CD8-positive, alpha-beta T cell (primary cell): ENCODE measurements at places on chromosomes 1 and 21. TPM values are rescaled to one million over a fixed set of nuclear protein-coding genes. Genes with fewer than 3 reads are reported as not detected.

DNA sequence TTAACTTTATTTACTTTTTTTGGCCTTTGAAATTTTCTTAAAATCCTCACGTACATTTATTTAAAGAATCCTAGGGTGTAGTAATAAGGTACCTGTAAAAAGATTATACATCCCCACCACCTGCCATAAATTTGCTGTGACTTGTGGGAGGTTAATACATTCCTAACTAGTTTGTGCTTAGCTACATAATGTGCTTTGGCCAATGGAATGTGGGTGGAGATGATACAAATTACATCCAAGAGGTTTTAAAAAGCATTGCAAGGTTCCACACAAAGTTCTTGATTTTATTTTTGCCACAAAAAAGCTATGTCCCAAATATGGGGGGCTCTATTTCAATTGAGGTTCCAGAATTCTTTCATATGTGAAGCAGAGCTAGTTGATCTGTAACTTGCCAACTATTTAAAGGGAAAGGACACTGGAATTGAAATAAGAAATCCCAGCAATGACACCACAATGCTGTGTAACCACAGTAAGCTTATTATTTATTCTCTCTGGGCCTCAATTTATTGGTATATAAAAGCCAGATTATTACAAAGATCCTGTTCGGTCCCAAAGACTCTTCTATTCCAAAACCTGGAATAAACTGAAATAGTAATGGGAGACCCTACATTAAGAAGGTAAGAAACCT, 15.7 kb downstream of the ASPM start:
- no peak for DNase-seq

DNA sequence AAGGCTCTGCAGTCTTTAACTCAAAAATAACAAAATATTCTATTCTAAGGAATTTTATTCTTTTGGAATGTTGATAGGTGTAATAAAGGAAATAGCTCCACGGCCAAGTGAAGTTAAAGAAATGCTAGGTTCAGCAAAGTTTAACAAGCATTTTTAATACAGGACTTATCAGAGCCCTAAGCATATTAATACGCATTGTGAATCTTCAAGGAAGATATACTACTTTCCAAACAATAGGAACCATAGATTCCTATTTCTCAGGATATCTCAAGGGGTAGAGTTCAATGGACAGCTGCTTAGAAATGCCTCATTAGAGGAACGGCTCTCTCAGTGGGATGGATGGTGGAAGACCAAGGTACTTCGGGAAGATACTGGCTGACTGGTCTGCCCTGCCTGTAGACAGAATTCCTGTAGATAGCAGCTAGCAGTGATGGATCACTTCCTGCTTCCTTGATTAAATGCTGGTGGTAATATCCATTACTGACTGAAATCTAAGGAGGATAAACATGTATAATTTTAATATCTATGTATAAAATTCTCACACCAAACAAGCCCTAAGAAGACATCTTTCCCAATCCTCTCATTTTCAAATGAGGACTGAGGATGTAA, 8.1 kb upstream of the LRRC8C start:
- DNase-seq: no peak

DNA sequence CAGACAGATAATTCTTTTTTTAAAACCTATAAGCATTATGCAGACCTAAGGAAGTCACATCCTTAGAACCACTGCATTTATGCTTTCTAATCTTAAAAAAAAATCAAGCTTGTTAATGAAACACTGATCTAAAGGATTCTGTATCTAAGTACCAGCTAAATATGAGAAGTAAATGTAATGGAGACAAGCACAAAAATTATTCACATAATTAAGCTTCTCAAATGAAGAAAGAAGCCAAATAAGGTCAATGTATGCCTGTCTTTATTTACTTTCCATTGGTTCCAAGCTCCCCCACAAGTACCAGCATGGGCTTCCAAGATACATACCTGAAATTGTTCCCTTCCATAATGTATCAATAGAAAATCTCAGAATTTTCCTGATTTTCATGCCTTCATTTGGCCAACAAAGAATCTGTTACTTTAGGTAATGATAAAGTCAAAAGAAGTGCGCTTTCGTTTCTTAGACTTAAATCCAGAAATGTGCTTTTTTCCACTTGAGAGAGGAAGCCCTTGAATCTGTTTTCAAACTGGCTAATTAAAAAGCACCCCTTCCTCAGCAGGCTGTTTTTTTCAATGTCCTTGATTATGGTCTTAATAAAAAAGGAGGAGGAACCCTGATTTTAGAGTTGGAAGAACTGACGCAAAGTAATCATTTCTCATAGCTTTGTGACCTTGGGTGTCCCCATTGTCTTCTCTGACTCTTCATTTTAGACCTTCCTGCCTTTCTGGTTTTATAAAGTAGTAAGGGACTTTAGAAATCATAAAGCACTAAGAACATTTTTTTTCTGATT, 3.8 kb downstream of the RGS2 start:
- no peak for DNase-seq

- DNase-seq: no peak
Observed at GRCh38 chr1:240478536-240478935, 133.4 kb downstream of the GREM2 start.

DNA sequence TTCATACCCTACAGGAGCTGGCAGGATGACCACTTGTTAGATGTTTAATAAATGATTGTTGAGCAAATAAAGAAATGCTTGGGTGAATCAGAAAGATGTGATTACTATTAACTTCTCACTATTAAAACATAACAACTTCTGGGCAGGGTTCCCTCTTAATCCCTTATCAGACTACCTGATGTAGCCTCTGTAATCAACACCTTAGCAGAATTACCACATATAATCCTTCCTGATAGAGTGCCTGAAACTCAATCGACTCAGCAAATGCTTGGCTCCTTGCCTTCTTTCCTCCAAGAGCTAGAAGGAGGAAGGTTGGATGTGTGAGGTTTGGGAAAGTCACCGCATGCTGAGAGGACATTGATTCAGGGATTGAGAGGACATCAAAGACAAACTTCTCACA, 34.8 kb upstream of the DSCAM start:
- no peak for DNase-seq

GRCh38 chr1:78743626-78744025, 94.0 kb downstream of the IFI44 start:
- no peak for DNase-seq

GRCh38 chr1:19429611-19430010, 55.7 kb downstream of the CAPZB start:
- DNase-seq: no peak

- DNase-seq: peak; percentile 97
Observed at GRCh38 chr1:1615256-1616044, at the start of gene MIB2. Gene MIB2 (plus strand): TSS chr1:1615500. CDS start chr1:1623453, 7,953 bp downstream.

DNA sequence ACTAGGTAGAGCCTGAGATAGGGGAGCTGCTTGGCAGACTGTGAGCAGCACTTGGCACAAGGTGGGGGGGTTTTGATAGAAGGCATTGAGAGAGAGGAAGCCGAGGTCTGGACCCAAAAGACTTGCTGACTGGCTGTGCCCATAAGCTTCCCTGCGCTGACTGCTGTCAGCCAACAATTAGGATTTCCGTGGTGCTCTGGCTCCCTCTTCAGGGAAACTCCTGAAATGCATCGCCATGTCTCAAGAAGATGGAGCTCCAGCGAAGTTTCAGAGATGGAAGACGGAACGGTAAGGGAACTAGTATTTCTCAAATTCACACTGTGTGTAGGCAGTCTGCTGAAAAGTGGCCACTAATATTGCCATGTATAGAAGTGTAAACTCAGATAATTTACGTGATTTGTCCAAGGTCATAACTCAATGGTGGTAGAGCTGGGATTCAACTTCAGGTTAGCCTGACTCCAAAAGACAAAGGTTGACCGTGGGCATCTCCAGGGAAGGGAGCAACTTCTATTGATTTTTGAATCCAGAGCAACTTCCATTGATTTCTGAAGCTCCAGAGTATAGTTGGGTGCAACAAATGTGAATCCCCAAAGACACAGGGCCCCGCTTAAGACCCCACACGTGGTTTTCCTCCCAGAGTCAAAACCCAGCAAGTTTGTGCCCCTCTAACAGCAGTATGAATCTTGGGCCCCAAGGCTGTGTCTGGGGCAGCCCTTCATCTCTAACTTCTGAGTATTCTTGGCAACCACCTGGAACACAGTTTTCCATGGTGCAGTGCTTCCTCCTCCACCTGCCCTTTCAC, 44.5 kb upstream of the CRNN start:
- peak; percentile 88 for DNase-seq

- no peak for DNase-seq
Observed at GRCh38 chr1:41794031-41794430, 124.7 kb downstream of the HIVEP3 start.

DNA sequence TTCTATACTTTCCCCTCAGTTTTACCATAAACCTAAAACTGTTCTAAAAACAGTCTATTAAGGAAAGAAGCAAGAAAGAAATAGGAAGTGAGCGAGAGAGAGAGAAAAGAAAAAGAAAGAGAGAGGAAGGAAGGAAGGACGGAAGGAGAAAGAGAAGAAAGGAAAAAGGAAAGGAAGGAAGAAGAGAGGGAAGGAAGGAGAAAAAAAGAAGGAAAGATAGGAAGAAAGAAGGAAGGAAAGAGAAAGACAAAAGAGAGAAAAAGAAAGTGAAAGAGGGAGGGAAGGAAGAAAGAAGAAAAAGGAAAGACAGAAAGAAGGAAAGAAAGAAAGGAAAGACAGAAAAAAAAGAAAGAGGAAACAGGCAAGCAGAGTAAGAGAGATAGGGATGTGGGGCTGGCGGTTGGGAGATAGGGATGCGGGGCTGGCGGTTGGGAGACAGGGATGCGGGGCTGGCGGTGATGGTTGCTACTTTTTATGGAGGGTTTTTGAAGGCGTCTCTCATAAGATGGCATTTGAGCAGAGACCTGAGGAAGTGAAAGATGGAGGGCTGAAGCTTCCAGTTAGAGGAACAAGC, 70.4 kb upstream of the IRF2BP2 start:
- no peak for DNase-seq

DNA sequence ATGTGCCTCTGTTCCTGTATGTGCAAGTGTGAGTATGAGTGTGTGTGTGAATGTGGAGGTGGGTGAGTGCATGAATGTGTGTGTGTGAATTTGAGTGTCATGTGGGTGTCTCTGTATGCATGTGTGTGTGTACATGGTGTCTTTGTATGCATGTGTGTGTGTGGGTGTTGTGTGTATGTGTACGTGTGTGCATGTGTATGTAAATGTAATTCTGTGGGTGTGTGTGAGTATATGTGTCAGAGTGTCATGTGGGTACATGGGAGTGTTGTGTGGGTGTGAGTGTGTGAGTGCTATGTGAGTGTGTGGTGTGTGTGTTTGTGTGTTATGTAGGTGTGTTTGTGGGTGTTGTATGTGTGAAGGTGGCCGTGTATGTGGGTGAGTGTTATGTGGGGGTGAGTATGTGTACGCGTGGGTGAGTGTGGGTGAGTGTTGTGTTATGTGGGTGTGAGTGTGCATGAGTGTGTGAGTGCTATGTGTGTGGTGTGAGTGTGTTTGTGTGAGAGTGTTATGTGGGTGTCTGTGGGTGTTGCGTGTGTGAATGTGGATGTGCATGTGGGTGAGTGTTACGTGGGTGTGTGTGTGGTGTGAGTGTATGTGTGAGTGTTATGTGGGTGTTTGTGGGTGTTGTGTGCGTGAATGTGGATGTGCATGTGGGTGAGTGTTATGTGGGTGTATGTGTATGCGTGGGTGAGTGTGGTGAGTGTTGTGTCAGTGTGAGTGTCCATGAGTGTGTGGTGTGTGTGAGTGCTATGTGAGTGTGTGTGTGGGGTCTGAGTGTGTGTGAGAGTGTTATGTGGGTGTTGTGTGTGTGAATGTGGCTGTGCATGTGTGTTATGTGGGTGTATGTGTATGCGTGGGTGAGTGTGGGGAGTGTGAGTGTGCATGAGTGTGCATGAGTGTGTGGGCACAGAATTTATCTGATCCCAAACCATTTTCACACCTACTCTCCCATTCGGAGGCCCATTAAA, 36.6 kb upstream of the NID1 start:
- DNase-seq: no peak

DNA sequence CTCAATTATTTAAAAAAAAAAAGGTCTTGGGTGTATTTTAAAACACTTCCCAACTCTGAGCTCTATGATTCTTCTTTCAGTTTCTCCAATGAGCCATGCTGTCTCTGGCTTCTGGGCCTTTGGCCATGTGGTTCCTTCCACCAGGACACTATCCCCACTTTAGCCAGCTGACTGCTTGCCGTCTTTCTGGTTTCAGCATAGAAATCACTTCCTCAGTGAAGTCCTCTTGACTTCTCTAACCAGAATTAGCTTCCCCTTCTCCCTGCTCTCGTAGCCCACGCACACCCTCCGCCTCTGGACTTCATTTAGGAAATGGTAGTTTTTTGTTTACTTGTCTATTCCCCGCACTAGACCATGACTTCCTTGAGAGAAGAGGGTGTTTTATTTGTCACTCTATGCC, 1.1 kb upstream of the DIO1 start:
- DNase-seq: no peak

DNA sequence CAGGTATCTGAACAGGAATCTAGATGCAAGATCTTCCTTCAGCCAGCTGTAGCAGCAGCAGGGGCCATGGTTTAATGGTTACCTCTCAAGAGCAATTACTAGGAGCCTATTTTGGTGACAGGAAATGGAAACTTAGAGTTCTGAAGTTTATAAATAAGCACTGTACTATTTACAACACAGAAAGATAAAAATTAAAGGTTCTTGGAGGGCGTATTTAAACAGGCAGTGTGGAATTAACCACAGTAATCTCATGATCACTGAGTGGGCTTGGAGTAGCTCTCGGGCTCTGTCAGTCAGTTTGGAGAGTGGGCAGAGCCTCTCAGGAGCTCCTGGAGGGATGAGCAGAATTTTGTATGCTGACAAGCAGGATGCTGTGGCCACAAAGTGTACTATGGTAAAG, 10.2 kb upstream of the FCRL5 start:
- no peak for DNase-seq

DNA sequence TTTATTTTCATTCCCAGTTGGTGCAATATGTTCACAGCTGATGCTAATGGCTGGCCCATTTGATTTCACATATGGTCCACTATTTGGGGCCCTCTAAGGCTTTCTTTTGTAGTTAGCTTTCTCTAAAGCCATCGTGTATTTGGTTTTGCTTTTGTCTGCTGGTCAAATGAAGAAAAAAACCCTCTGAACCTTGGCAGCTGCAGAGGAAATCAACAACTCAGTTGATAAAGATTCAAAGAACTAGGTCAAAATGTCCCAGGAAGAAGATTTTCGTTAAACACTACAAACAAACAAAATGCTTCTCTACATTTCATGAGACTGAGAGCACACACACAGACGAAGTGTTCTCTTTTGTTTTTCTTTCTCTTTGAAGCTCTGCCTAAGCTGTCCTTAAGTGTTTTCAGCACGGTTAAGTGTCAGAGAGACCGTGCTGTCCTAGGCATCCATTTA, 655.0 kb downstream of the RWDD3 start:
- DNase-seq: no peak

DNA sequence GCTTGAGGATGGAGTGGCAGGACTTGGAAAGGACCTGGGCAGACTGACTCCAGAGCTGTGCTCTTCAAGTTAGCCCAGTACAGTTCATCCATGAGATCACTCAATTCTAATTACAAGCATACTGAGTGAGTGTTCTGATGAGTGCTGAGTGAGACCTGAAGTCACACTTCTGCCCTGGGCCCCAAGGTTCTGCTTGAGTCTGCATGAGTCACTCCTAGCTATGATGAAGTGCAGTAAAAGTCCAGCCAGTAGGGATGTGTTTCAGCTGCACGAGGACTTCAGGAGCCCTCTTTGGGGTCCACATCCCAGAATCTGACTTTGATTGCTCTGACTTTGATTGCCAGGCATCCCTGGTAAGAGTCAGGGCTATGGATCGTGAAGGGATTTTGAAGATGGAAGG, 35.8 kb downstream of the PLEKHA6 start:
- no peak for DNase-seq

The YY1AP1 gene
- 122 TPM for total RNA-seq

The F13B gene
- not detected for total RNA-seq

The SPRR2A gene
- not detected for total RNA-seq

The GBP7 gene
- 0.17 TPM for total RNA-seq

The FAM43B gene
- total RNA-seq: not detected

The LPAR3 gene
- 0.58 TPM for total RNA-seq

The NOL9 gene
- total RNA-seq: 71.8 TPM
